ENCODE measurements at places on chromosomes 12 and 14.
A peak's percentile ranks its signal among the peaks of the same experiment; 100 is the strongest.

DNA sequence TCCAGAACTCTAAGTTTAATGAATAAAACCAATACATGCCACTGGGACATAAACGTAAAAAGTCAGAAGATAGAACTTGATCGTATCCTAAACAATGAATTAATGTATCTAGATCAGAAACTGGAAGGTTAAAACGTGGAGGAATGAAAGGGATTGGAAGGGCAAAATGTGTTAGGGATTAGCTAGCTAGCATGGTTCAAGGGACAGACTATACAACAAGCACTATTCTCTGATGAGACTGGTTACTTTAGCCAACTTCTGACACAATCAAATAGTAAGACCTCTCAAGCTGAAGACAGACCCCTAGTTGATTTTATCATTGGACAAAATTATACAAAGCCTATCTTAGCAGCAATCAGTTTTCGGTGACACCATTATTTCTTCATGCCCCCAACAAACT, 18.7 kb upstream of the OXA1L start:
- DNase-seq: no peak

DNA sequence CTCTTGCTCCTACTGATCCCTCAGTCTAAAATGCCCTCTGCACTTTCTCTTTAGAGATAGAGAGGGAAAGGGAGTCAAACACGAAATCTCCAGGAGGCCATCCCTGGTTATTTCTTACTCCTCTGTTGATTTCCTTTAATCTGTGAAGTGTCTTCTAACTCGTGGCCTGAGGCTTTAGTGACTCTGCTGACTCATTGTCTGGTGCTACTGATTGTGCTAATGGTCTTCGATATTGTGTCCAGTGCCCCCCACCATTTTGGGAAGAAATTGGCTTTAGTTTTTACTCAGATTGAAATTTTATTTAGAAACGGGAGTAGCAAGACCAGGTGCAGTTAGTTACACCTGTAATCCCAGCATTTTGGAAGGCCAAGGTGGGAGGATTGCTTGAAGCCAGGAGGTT, 839 bp downstream of the CLEC9A start:
- DNase-seq: no peak

GRCh38 chr12:115944837-115945490, 332.5 kb downstream of the MED13L start:
- no peak for DNase-seq

GRCh38 chr14:86739761-86740160, 1209.8 kb downstream of the FLRT2 start:
- no peak for DNase-seq

DNA sequence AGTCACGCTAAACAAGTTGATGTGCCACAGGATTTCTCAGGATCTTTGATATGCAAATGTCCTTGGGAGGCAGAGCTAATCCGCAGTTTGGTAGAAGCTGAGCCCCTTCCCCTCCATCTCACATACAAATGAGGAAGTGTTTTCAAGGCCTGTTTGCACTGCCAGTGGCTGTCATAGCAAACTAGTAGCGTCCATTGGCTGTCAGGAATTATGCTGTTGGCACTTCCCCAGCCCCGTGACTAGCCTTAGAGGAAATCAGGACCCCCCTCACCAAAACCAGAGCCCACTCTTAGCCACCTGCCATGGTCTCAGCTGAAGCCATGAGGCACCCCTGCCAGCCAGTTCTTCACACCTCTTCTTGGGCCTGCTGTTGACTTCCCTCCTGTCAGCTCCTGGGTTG, 253.9 kb downstream of the CACNA1C start:
- no peak for DNase-seq

DNA sequence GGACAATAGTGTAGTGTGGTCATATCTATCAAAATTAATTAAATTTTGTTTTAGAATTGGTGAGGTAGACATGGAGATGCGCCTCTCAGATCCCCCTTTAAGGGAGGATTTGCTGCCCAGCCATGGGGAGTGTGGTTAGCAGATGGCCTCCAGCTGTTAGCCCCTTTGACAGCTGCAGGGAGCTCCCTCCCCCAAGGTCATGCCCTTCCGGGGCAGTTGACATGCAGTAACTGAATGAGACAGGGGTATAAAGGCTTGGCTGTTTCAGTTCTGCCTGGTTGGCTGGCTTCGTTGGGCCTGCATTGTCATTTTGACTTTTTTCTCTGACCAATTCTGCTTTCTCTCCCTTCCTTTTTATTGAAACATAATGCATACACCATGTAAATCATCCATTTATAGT, 291.5 kb upstream of the SRRM4 start:
- DNase-seq: no peak

GRCh38 chr12:89525305-89525823, 483 bp downstream of the POC1B start:
- DNase-seq: peak; percentile 52

- no peak for DNase-seq
Observed at GRCh38 chr14:36346052-36346451, 25.6 kb upstream of the MBIP start.

DNA sequence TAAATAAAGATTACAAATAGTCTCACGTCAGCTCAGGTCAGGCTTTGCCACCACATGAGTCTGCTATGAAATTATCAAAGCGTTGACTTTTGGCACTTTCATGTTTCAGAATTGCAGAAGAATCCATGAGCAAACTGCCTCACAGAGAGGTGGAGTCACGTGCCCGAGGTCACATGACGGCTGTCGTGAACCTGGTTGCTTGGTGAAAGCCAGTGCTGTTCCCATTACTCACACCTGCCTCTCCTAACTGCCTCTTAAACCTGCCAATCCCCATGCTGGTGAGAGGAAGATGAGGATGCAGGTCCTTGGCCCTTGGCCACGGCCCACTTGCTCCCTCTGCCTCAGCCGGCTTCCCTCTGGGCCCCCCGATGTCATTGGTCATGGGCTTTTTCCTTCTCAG, 272.7 kb downstream of the BCL11B start:
- no peak for DNase-seq

GRCh38 chr14:34229140-34229539, 232.9 kb downstream of the SPTSSA start:
- DNase-seq: no peak

GRCh38 chr12:100404769-100405407, 48.0 kb downstream of the SLC17A8 start:
- DNase-seq: no peak

- DNase-seq: no peak
Observed at GRCh38 chr12:54331461-54331860, 6.5 kb downstream of the COPZ1 start.

GRCh38 chr12:122949816-122950675, 16.2 kb downstream of the ABCB9 start:
- DNase-seq: no peak

- DNase-seq: no peak
Observed at GRCh38 chr14:55986069-55986468, 132.1 kb upstream of the PELI2 start.

DNA sequence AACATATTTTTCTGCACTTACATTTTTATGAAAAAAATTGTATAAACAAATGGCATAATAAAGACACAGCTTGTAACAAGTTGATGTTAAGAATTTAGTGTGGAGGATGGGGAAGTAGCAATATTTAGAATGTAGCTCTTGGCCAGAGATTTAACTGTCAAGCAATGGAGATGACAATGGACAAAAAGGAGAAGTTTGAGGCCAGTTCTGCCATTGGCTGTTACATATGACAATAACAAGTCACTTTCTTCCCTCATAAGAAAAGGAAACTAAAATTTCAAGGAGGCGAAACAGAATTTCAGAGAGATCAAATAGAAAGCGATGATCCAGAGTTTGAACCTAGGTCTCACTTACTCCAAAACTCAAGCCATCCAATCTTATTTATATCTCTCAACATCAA, 122.8 kb upstream of the CCDC175 start:
- no peak for DNase-seq

DNA sequence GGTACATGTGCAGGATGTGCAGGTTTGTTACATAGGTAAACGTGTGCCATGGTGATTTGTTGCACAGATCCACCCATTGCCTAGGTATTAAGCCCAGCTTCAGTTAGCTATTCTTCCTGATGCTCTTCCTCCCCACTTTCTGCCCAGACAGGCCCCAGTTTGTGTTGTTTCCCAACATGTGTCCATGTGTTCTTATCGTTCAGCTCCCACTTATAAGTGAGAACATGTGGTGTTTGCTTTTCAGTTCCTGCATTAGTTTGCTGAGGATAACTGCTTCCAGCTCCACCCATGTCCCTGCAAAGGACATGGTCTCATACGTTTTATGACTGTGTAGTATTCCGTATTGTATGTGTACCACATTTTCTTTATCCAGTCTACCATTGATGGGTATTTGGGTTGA, 251.7 kb upstream of the NOVA1 start:
- DNase-seq: no peak

DNA sequence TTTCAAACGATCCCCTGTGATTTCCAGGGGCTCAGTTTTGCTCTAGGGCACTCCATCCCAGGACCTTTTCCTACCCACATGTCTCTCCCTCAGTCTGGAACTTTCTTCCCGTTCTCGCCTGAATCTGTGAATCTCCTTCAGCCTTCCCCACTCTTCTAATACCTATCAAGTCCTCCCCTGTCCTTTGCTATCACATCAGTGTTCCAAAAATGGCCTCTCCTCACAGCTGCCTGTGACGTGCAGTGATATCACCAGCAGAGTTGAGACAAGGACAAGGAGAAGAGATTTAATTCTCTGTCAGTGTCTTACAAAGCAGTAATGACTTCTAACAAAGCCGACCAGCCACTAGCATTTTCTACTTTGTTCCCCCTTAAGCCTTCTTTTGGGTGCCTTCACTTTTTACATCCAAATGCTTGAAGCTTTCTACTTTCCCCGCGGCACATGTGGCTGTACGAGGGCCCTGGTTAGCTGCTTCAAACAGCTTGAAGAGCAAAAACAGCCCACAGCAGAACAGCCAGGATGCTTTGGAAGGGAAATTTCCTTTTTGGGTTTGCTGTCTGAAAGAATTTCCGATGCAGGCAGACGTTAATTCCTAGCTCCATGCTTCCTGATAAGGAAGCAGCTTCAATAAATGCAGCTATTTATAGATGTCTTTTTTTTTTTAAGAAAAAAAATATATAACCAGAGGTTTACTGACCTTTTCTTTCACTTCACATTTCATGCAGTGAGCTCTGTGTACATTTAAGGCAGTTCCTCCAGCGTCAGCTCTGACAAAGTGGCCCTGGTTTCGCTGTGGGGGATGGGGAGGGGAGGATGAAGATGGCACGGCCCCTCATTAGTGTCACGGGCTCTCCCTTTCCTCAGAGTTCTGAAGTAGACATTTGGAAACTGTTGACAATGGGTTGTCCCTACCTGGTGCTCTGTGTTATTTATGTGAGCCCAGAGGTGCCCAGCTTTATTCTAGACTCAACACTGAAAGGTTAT, 109.3 kb downstream of the ETV6 start:
- no peak for DNase-seq

DNA sequence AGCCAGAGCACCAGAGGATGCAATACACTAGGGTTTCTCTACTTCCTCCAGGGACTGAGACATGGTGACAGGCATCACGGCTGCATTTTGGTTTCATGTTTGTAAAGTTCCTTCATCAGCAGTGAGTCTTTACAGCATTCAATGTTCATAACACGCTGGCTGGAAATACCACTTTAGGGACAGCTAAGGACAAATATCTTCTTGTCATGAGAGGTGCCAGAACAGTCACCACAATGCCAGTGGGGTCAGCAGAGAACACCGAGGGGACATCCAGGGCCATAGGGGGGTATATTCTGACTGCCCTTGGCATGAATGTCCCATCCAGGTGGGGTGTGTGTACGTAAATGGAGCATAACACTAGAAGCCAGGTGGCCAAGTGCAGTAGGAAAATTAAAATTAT, 72.3 kb downstream of the CCDC60 start:
- DNase-seq: no peak

- no peak for DNase-seq
Observed at GRCh38 chr12:120546050-120546386, 11.9 kb downstream of the RNF10 start.

DNA sequence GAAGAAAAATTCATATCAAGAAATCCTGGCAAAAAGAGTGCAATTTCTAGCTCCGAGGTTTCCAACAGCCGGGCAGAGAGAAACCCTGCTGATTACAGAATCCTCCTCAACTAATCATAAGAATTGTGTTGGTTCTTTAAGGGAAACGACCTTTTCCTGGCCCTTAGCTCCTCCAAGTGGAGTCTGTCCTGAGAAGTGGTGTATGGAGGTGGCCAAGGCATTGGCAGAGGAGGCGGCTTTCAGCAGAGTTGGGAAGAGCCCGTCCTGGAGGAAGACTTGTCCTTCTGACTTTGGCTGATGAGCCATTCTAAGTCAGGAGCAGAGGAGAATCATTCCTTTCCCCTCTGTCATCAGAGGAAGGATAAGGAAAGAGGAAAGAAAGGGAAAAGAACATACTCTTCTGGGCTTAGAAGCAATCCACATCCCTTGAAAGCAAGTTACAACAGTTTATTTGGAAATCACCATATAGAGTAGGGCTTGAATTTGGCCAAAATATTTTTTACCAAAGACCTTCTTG, 46.5 kb upstream of the PTCSC3 start:
- no peak for DNase-seq

DNA sequence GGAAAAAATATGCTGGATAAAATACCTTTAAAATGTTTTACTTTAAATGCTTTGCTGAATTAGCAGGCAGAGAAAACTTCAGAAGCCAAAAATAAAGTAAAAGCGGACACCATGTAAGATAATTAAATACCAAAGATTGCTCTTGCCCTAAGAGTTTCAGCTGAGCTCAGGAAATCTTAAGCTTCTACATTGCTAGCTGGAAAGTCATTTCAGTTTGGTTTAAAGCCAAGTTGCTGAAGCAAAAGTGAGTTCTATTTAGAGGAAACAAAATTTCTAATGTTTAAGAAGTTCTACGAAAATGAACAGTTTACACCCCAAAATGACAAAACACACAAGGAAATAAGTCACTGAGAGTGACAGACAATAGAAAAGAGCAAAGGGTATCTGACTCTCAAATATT, 310.0 kb downstream of the ADAMTS20 start:
- no peak for DNase-seq

DNA sequence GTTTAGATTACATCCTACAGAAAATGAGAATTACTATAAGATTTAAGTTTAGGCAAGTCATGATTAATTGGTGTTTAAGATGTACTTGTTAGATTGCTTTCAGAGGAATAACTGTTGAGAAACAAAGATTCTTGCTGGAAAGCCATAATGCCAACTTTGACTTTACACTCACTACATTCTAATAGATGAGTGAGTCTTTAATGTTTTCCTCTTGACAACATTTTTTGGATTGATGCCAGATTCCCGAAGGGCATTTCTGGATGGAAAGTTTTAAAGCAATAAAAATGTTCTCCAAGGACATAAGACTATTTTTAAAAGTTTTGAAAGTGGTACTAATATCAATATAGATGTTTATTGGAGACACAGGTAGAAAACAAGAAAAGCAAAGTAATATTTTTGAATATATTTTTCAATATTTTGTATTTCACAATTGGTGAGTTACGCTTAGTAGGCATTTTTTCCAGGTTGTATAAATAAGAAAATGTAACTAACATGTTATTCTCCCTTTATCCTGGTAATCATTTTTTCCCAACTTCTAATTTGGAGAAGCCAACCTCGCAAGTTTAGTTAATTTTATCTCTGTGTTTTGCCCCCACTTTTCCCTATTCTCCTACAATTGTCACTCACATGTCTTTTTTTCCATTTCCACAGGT, 307.3 kb downstream of the CEP128 start:
- no peak for DNase-seq

- no peak for DNase-seq
Observed at GRCh38 chr14:88961214-88961613, 136.8 kb downstream of the TTC8 start.

- DNase-seq: no peak
Observed at GRCh38 chr12:91483471-91483985, 300.9 kb upstream of the DCN start.

Measured in activated CD4-positive, CD25-positive, alpha-beta regulatory T cell treated with anti-CD3 and anti-CD28 coated beads, Interleukin-2, amount 50 U/mL, for 72 hours (primary cell).